AG09319 (cell line): ENCODE measurements at places on chromosomes 5 and 9.

- no peak for DNase-seq
Measured at GRCh38 chr9:79012561-79012960, 559.2 kb upstream of the TLE4 start.

- no peak for DNase-seq
Measured at GRCh38 chr9:23524607-23525155, 301.4 kb downstream of the ELAVL2 start.

GRCh38 chr5:172775326-172776234, 4.6 kb upstream of the DUSP1 start:
- peak; percentile 74 for DNase-seq

DNA sequence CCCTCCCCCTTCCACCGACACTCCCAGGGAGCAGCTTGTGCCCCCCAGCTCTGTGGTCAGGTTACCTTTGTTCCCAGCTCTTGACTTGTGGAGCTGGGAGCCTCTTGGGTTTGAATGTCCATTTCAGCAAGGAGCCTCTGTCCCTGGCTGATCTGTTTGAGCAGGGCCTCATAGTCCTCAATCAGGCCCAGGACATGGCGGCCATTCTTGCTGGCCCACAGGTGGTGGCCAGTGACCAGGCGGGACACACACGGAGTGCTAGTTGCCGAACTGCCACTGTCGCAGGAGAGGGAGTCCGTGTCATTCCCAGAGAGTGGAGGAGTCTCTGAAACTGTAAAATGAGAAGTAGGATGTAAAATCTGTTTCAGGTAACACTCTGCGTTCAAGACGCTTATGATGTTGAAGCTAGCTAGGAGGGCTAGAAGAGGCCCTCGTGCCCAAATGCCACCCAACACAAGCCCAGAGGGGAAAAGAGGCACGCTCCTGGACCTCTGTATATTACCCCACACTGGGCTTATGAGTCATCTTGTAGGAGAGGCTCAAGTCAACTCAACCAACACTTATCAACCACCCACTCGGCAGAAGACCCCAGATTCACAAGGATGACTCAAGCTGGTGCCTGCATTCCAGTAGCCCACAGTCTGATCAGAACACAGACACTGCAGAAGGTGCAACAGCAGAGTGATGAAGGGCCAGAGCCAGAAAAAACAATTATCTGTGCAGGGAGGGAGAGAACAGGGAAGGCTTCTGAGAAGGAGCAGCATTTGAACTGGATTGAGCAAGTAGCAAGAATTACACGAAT, 177.0 kb downstream of the CDK5RAP2 start:
- peak; percentile 77 for DNase-seq

DNA sequence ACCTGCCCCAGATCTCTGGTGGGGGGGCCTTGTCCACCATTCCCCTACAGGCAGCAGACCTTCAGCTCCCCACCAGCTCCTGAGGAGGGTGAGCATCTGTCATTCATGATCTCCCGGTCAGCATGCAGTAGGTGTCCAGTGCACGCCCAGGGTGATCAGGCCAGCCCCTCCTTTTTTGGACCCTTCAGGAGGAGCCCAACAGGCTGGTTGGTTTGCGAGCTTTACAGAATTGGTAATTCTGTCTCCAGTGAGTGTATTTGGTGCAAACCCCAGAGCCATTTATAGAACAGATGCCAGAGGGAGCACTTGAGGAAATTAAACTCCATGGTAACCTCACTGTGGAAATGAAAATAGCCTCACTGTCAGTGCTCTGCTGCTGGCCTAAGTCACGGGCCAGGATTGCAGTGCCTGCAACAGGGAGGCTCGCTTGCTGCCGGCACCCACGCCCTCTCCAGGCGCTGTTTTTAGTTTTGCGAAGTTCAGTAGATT, 23.4 kb downstream of the WNK2 start:
- DNase-seq = peak; percentile 19

GRCh38 chr9:72951520-72952380, 1.1 kb downstream of the ALDH1A1 start:
- no peak for DNase-seq

DNA sequence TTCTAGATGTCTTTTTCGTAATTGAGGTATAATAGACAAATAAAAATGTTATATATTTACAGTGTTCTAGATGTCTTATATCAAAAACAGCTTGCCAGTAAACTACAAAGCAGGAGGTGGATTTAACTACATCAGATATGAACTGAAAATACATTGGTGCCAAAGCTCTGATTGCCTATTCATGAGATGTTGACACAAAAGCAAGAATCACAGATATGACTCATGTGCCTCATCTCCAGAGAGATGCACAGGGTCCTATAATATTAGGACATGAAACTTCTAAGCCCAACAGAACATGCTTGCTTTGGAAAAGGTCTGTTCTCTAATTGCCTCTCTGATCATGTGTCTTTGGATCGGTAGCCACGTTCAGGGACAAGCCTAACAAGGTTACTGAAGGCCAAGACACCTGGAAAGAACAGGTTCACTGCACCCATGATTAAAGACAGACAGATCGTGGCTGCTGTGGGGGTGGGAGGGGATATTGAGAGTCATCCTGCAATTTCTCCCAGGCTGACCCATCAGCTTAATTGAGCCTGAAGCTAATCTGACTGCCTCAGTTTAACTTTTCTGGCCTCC, 16.8 kb downstream of the ABCA1 start:
- no peak for DNase-seq

- DNase-seq = no peak
Measured at GRCh38 chr5:169385636-169386035, 84.7 kb upstream of the SLIT3 start.
